Activated B cell treated with CpG ODN at 0.5 μM for 24 hours (primary cell): ENCODE measurements at places on chromosomes 4 and X.

DNA sequence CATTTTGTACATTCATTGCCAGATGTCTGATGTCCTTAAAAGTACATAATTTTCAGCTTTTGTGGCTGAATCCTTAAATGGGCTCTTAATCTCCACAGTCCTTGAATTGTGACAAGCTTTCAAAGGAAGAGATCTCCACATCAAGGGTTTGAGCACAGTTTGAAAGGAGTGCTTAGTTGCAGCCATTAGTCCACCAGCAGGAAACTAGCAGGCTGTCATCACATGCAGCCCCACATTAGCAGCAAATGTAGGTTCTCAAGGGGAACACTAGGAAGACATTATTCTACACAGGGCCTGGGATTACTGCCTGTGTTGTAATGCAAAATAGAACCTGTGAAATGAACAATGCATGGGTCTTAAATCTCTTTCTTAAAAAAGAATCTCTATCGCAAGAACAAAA, 173.2 kb downstream of the CBLL2 start:
- no peak for DNase-seq

DNA sequence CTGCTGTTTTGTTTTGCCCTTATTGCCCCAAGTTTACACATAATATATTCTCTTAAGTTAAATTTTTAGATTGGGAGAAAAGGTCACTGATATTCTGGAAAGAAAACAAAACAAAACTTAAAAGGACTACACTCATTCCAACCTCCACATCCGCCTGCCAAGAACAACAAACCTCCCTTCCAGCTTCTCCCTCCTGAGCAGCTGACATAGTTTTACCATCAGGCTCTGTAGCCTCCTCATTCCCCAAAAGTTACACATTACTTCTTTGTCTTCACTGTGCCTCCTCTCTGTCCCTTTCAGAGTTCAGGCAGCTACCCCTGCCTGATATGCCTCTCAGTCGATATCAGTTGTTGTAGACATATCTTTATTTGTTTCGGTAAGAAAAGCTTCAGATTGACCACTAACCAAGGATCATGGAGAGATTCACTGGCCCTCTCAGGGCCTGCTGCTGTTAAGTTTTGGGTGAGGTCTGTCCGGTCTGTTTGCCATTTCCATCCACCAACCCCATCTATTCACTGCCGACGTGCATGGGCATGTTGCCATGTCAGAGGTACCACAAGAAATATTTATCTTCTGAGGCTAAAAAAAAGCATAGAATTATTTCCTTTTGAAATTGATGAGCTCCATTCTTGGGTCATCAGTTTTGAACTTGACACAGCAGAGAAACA, 164.1 kb downstream of the GASK1B start:
- DNase-seq = no peak

DNA sequence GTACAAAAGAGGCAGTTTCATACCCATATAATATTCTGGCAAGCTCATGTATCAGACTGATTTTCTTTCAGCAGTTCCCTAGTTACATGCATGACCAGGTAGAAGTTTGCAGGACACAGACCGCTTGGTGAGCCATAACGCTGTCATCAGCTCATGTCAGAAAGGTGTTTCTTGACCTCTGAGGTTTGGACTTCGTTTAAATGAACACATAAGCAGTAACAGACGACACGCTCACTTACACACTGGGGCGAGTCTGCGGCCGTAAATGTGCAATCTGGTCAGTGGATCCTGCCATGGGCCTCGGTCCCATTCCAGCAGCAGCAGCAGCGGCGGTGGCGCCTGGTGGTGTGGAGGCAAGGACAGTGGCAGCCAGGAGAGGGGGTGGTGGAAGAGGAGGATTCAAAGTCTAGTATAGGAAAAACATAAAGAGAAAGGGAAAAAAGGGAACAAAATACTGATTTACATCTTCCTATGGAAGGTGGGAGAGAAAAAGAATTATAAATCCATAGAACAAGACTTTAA, 111.9 kb upstream of the CBR4 start:
- no peak for DNase-seq

DNA sequence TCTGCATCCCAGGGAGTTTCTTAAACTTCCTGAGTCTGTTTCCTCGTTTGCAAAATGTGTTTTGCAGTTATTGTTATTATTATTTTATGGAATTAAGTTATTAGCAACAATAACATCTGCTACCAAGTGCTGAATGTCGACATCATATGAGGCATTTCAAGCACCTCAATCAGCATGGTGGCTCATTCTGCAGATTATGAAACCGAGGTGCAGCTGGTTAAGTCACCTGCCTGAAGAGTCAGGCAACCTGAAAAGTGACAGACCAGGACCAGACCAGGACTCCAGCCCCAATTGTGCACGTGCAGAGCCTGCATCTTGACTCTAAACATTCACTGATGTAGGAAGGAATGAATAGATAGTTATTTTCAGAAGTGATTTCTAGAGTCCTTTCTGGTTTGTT, 99.8 kb downstream of the AFAP1 start:
- DNase-seq = no peak

GRCh38 chr4:146520896-146521540, 722 bp downstream of the SLC10A7 start:
- DNase-seq = no peak

GRCh38 chr4:168766604-168767316, 243.3 kb downstream of the CBR4 start:
- no peak for DNase-seq

- DNase-seq = no peak
Observed at GRCh38 chrX:125295337-125295736, 24.3 kb upstream of the TEX13C start.

- DNase-seq = no peak
Observed at GRCh38 chrX:997631-998137, 214.8 kb downstream of the CRLF2 start.

DNA sequence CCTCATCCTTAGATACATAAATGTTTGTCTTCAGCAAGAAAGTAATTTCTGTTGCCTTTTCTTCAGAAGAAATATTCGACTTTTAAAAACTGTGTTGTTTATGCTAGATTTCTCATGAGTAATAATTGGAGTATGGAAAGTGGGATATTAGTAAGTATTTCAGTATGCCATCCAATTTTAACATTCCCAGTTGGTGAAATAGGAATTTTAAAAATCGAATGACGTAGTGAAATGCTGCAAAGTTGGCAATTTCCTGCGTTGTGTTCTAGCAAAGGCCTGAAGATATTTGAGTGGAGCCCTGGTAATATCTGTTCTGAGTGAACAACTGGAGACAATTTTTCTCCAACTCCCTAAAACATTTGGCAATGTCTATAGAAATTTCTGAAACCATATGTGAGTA, 190.1 kb downstream of the ZNF330 start:
- DNase-seq = no peak

DNA sequence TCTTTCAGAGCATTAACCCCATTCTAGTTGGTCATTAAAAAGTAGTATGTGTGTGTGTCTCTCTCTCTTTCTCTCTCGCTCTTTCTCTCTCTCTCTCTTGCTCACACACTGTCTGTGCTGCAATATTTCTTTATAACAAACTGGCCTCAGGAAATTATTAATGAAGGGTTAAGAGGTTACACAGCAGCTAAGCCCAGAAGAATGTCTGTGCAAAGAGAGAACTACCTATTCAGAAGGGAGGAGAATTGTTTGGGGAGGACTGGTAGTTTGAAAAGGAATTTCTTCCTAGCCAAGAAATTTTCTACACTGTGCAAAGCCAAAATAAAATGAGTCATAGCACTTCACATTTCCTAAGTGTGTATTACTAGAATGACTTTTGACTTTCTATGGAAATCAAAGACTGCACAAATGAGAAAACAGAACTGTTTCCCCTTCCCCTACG, 22.2 kb downstream of the PDGFC start:
- DNase-seq = no peak

DNA sequence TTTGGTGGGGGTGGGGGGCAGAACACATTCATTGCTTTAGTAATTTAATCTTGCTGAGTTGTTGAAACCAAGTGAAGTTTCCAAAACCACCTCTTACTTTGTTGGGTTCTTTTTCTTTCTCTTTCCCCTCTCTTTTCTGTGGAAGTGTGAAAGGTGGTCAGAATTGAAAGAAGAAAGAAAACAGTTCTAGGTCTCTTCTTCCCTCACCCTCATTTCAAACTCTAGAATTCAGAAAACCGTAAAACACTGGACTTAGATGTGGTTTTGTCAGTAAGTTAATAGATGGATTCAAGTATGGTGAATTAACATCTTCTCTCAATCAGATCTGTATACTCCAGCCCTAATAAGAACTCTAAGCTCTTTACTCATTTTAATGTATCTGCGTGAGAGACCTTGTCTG, 23.7 kb downstream of the PLP1 start:
- no peak for DNase-seq

GRCh38 chr4:184427093-184427492, 47.3 kb downstream of the IRF2 start:
- DNase-seq = no peak

- no peak for DNase-seq
Observed at GRCh38 chrX:110045421-110045820, 42.5 kb downstream of the TMEM164 start.
